ENCODE measurements at places on chromosomes 4 and X.
A peak's percentile ranks its signal among the peaks of the same experiment; 100 is the strongest.

GRCh38 chr4:141132709-141133145 is 542 bp downstream of the RNF150 start:
- no peak for DNase-seq

- no peak for DNase-seq
Measured at GRCh38 chrX:110989447-110989846, 106.5 kb upstream of the PAK3 start.

- no peak for DNase-seq
Measured at GRCh38 chr4:20698382-20698781, 1.9 kb upstream of the PACRGL start.

DNA sequence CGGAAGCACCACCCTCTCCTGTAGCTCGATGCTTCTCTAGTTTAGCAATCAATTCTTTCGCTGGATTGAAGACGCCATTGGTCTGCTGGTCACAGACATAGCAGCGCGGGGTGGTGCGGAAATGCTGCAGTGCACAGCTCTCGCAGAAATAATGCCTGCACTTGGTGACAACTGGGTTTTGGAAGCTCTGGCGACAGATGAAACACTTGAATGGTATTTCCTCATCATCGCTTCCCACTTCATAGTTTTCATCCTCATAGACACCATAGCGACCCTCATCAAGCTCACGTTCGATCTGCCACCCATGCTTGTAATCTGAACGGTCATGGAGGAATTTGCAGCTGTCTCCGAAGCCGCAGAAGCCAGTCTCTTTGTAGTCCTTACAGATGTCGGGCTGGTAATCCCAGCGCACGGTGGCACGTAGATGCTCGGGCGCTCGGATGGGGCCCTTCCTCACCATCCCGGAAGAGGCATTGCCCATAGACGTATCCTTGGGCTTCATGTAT is 854 bp downstream of the RNF113A start:
- no peak for DNase-seq

DNA sequence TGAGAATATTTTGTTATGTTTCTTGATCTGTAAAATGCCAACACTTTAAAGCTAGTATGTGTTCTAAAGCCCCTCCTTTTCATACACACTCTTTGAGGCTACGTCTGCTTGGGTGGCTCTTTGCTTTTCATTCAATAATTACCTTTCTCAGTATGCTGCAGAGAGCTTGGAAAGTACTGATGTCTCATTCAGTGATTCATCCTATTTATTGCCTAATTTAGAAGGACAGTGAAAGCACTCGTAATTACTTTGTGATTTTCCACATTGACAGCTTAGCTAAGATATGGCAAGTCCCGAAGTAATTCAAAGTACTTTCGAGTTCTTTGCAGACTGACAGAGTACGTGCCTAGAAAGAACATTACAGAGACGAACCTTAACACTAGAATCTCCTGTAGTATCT is 57.2 kb downstream of the BMP15 start:
- DNase-seq: no peak

DNA sequence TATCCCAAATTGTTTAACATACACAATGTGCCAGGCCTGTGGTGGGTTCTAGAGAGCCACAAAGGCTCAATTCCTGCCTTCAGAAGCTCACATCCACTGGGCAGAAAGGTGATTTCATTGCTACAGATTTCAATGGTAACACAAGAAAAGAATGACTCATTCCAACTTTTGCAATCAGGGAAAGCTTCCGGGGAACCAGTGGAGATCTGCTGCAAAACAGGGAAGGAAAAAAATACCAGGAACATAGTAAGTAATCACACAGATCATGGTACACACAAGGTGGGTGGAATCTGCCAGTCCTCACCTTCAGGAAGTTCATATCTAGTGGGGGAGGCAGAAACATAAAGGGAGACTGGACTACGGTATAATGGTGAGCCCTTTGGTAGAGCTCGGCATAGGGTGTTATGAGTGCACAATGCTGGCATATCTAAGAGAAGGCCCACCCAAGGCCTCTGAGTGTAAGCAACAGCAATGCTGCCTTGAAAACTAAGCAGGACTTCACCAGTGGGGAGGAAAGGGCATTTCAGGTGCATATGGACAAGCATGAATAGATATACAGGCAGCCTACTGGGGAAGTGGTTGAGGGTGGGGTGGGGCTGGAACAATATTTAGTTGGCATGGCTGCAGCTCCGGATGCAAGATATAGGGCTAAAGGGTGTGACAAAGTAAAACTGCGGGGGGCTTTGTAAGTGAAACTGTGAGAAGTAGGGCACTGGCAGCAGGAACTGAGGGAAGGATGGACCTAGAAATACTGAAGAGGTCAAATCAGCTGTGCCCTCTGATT is 24.2 kb downstream of the GPRIN3 start:
- no peak for DNase-seq

DNA sequence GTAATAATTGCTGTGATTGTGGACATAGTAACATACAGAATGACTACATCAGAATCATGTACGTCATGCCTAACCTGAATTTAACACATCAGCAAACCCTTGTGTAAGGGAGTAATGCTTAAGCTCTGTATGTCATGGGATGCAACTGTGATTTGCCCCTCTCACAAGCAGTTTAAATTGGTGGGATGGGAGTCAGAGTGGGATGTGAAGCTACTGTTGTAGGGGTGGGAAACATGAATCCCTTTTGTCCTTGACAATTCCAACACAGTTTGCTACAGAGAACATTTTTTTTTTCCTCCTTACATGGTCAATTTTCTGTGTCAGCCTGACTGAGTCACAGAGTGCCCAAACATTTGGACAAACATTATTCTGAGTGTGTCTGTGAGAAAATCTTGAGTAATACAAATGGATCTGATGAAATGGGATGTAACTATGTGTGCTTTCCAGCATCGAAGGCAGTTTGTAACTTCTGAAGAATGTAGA is 392.8 kb downstream of the GPM6A start:
- DNase-seq: no peak

- DNase-seq: no peak
Measured at GRCh38 chr4:108049406-108049805, 59.7 kb downstream of the HADH start.

DNA sequence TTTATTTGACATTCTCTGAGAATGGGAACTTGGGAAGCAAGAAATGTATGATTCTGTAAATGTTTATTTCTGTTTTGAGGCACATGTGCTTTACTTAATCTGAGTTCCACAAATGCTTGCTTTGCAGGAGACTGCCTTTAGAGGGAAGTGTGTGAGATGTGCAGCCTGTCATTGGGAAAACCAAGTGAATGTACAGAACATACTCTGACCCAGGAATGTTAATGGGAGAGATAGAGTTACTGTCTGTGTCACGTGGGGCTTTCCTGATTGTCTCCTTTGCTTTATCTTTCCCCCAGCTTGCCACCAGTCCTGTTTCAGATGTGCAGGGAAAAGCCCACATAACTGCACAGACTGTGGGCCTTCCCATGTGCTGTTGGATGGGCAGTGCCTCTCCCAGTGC is 218.6 kb upstream of the ANXA3 start:
- DNase-seq: no peak

GRCh38 chr4:169103966-169104412 is 93.9 kb upstream of the CBR4 start:
- no peak for DNase-seq

- no peak for DNase-seq
Measured at GRCh38 chr4:28845158-28845557, 1875.0 kb upstream of the PCDH7 start.

DNA sequence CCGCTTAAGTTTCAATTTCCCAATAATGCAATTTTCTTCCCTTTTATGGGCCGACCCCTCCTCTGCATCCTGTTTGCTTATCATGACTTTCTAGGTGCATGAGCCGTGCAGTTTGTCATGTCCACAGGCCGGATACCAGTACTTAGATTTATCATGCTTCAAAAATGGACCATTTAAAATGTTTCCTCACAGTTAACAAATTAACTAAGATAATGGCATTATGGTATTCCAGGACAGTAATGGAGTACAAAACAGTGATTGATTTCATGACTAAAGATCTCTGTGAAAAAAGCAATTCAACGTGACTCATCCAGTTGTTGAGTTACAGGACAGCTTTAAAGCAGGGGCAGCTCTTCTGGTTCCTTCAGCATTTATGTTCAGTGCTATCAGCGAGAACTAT is 23.0 kb downstream of the SNX25 start:
- no peak for DNase-seq

- no peak for DNase-seq
Measured at GRCh38 chr4:81346719-81347118, 125.0 kb downstream of the RASGEF1B start.

DNA sequence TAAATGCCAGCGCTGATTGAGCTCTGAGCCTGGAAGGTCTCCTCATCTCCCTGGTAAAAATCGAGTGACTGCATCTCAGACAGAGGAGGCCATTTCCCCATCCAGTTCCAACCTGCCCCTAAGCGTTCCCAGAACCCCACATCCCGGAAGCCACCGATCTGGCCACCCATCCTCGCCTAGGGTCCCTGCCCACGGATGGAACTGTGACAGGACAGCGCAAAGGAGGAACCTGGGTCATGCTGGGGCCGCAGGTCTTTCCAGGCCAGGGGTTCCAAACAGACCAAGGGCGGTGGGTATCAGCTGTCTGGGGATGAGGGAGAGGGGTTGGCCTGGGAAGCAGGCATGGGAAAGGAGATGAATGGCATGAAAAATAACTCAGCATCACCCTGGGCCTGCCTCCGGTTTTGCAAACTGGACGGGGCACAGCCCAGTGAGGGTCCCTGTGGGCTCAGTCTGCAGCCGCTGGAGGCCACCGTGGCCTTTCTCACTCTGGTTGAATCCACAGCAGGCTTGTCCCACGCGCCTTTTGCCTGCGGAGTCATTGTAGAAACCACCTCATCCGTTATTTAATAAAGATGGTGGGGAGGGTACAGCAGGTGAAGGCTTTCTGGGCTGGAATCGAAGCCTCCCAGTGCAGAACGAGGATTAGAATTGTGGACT is 49.1 kb downstream of the ABLIM2 start:
- no peak for DNase-seq

GRCh38 chrX:38987198-38987651 is 186.0 kb downstream of the MID1IP1 start:
- no peak for DNase-seq

DNA sequence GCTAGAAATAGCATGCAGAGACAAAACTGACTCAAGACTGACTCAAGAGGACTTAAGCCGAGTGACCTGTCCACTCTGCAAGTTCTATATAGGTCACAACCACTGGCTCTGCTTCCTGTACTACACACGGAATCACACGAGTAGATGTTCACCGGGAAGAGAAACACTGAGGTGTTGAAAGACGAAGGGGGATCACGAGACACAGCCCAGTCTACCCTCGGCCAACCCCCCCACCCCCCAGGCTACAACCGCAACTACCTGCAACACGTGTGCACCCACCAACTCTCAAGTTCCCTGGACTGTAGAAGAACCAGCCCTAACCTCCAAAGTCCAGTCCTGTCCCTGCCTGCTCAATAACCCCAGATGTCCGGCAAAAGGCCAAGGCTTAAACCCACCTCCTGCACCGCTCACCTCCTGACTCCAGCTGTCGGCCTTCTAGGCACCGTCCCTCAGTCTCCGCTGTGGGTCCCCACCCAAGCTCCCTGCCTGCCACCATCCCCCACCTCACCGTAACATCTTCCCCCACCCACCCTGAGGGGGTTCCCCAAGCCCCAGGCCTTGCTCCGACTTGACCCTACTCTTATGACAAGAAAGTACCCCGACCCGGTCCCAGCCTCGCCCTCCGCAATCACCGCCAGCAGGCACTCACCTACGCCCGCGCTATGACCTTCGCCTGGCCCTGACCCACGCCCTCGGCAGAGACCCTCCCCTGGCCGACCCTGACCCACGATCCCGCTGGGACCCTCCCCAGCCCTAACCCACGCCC is 739 bp downstream of the GAK start:
- no peak for DNase-seq

- peak; percentile 63 for DNase-seq
Measured at GRCh38 chr4:1055721-1056590, 44.5 kb downstream of the FGFRL1 start.

- peak; percentile 65 for DNase-seq
Measured at GRCh38 chrX:39309018-39309635, 507.9 kb downstream of the MID1IP1 start.

DNA sequence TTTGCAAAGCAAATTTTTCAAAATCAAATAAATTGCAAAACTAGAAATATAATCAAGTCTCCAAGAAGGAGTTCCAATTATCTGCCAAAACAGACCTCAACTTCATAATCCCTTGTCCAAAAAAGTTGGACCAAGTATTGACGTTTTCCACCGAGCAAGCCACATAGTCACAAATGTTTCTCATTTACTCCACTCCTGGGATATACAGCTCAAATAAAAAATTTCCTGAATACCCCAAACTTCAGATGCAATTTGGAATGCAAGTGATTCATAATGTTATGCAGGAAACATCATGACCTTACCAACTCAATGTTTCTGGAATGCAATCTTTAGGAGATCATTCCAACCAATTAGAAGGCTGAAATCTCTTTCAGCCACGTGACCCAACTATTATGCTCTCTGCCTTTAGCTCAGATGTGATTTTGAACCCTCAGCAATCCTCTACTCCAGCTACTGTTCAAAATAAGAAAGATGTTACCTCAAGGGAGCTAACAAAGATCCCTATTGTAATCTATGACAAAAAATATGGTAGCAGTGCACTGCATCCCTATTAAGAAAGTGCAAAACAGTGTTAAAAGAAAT is 72.4 kb downstream of the PRDM5 start:
- no peak for DNase-seq

GRCh38 chr4:92091335-92091734 is 212.4 kb upstream of the GRID2 start:
- no peak for DNase-seq

DNA sequence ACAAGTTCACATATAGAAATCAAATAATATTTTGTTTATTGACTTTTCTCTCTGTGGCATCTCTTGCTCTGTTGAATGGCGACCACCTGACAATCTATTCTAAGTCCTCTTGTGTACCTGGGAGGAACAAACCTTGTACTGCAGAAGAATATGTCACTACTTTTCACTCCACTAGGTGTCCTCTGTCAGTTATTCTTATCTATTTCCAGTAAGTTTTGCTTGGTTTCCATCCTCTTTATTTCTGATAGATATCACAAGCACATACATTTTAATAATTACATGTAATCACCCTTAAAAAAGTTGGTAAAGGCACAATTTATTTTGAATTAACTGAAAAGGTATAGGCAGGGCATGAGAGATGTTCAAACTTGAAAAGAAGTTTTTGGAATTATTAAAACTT is 238.4 kb downstream of the SNCA start:
- no peak for DNase-seq

DNA sequence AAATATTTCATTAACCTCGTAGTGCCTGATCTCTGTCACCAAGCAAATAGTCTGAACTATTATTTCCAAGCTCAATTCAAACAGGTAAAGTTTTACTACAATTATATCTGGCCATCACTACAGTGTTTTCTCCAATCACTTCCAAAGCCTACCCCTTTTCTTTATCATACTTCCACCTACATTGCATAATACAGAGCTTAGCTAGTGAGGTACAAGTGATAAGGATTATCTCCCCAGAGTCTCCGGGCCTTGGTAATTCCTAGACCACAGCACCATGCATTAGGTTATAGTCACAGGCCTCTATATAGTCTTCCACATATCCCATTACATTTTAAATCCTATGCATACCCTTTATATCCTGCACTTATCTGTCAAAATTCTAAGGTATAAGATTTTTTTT is 154.2 kb downstream of the SNCA start:
- DNase-seq: no peak

- DNase-seq: no peak
Measured at GRCh38 chr4:118765399-118765798, 70.5 kb downstream of the SEC24D start.
